NCI-H1092 (cell line): ENCODE measurements at places on chromosomes 16 and 17.

DNA sequence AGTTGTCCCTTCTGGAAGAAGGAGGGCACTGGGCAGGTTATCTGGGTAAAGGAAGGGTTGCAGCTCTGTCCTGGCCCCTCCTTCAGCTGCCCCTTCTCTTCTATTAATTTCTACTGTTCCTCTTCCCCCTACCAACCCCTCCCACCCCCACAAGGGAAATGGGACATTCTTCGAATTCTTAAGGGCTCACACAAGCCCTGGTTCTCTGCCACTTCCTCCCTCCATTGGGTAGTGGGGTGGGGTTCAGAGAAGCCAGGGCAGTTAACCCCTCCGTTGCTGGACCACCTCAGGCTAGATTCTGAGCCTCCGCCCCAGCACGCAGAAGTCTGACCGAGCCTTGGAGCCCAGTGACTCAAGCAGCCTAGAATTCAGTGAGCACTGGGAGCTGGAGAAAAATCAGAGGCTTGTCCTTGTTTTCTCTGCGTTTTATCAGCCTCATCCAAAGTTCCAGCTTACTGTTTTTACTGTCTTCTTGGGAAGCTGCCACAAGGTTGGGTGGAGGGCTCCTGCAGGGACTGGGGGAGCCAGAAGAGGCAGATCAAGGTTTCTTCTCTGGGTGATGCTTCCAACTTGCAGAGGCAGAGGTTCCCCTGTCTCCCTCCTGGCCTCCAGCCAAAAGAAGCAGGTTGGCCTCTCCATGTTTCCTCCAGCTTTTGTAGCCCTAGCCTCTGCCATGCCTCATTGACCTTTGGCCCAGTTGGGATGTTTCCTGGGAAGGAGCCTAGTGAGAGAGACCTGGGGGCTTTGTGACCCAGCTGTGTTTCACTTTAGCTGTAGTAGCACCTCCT, 10.2 kb downstream of the LASP1 start:
- no peak for DNase-seq

- no peak for DNase-seq
Measured at GRCh38 chr16:85759136-85759535, 8.2 kb upstream of the C16orf74 start.

DNA sequence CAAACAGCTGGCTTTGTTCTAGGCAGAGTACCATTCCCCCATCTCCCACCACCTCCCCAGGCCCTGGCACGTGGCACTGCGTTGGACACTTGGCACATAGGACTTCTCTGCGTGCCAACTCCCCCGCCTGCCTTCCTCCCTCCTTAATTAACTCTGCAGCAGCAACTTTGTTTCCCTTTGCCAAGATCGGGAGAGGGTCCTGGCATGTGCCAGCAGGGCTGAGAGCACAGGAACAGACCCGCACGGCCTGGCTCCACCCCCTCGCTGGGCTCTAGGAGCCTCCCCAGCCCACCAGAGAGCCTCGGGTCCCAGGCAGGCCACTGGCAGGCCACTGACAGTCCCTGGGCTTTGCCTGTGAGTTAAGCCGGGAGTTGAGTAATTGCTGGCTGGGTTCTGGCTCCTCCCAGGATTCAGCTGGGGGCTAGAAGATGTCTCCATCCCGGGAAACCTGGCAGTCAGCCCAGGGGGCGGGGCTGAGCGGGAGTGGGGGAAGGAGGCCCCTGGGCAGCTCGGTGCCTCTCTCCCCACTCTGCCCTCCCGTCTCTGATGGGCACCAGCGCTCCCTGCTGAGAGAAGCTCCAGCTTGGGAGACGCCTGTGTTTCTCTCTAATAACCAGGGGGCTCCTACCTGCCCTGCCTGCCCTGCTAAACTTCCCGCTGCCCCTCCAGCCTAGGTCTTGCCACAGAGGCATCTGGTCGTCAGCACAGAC, 224.0 kb upstream of the TNRC6C start:
- DNase-seq, result peak; percentile 93

DNA sequence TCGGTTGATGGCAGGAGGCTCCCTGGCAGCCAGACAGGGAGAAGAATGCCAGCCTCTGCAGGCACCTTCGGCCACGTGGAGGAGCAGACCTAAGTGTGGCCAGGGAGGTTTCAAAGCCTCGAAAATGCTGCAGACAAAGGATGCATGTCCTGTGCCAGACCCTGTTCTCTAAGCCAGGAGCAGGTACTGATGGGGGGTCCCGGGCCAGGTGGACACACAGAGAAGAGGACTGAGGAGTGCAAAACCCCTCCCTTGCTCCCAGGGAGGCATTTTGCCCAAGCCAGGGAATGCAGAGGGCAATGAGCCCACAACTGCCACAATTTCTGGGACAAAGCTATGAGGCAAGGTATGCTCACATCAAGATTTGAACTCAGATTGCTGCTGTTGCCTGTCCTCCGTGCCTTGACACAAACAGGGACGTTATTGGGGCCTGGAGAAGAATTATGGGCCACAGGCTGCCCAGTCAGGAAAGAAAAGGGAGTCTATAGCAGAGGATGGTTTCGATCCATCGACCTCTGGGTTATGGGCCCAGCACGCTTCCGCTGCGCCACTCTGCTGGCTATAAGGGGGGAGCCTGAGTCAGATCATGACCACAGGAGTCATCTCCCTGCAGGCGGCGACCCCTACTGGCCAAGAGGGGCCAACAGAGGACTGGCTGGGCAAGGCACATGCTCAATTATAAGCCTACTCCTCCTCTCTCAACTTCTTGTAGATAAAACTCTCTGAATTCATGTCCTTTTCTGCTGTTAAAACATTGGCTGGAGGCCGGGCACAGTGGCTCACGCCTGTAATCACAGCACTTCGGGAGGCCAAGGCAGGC, 25.1 kb upstream of the FOXK2 start:
- peak; percentile 93 for DNase-seq

DNA sequence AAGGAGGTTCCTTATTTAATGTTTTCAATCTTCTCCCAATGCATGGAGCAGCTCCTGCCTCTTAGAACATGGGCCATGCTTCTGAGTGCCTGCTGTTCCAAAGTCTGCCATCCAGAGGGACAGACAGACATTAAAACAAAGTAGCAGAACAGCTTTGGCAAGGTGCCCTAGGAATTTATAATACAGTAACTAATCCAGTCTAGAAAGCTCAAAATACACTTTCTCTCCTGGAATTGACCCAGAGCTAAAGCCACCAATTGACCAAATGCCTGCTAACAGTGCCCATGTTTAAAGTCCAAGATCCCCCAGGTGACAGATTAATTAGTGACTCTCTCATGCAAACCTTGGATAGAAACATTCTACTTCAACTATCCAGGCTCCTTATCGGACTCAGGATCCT, 11.1 kb upstream of the CHRNE start:
- DNase-seq, result no peak

GRCh38 chr17:50268743-50269275, 5.5 kb upstream of the TMEM92 start:
- no peak for DNase-seq

DNA sequence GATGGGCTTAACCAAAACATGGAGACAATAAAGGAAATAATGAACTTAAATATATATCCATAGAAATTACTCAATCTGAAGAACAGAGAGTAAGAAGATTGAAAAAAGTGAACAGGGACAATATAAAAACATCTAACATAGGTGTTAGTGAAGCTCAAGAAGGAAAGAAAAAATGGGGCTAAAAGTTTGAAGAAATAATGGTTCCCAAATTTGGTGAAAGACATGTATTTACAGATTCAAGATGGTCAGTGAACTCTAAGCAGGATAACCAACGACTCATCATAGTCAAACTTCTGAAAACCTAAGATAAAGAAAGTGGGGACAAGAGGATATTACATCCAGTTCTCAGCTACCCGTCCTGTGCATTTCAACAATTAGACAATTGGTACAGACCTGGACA, 22.6 kb downstream of the SDK2 start:
- DNase-seq, result no peak

GRCh38 chr16:23182679-23183542, at the start of gene SCNN1G:
Gene SCNN1G (plus strand): TSS chr16:23182745. CDS start chr16:23186272, 3,527 bp downstream.
- DNase-seq, result no peak

- DNase-seq, result no peak
Measured at GRCh38 chr17:32515677-32516383, 29.0 kb downstream of the CDK5R1 start.

- DNase-seq, result no peak
Measured at GRCh38 chr17:56974055-56974454, 3.9 kb upstream of the SCPEP1 start.

GRCh38 chr17:63440127-63440769, 5.9 kb downstream of the CYB561 start:
- DNase-seq, result no peak

GRCh38 chr16:88317613-88317965, 65.2 kb upstream of the ZNF469 start:
- no peak for DNase-seq

- no peak for DNase-seq
Measured at GRCh38 chr17:3683054-3683511, 12.9 kb downstream of the P2RX5 start.

- DNase-seq, result no peak
Measured at GRCh38 chr17:47291242-47291873, 32.4 kb upstream of the EFCAB13 start.

DNA sequence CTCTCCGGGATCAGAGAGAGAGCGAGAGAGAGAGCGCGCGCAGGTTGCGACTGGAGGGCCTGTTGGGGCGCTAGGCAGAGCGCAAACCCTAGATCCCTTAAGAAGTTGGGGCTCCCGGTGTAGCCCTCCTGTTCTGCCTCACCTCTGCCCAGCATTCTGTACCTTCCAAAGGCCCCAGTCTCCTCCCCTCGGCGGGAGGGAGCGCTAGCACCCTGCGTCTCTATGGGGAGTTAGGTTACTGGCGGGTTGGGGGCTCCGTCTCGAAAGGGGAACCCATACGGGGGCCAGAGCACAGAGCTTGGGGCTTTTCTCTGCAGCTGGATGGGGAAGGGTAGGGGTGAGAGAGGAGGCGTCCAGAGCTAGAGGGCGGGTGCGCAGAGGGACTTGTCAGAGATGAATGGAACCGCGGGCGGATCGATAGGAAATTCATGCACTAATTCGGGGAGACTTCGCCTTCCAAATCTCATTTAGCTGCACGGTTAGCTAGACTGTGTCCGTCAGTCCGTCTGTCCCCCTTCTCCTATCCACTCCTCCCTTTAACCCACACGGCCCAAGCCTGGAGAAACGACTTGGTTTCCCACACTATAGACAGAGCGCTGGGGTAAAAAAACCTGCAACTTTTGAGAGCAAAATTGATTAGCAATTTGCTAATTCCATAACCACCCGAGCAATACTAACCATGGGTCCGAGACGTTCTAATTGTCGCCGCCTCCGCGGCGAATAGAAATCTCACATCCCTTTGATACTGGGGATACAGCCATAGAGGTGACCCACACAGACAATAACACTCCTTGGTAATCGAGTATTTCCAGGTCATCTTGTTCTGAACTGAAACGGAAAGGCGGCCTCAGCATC, 693 bp upstream of the HOXB4 start:
- DNase-seq, result peak; percentile 58

DNA sequence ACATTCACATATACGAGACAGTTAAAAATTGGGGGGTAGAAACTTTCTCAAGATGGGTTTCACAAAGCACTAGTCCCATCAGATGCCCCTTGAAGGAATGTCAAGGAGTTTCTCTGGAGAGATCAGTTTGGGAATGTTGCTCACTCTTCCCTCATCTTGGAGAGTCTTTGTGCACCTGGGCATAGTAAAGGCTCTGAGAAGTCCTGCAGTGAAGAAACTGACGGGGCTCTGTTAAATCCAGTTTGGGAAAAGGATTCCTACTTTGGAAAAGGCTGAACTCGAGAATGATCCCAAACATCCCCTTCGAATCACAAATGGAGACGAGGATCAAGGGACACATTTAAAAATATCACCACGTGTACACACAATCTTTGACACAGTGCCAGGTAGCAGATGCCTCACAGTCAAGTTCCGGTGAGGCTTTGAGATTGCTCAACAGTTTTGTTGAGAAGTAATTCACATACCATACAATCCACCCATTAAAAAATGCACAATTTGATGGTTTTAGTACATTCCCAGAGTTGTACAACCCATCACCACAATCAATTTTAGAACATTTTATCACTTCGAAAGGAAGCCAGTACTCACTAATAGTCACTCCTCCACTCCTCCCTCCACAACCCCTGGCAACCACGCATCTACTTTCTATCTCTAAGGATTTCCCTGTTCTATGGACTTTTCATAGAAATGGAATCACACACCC, 203.4 kb upstream of the FOXF1 start:
- DNase-seq, result no peak

- peak; percentile 86 for DNase-seq
Measured at GRCh38 chr16:68902003-68902968, 59.0 kb downstream of the TANGO6 start.

GRCh38 chr17:10031606-10032005, 126.5 kb upstream of the RCVRN start:
- DNase-seq, result no peak

DNA sequence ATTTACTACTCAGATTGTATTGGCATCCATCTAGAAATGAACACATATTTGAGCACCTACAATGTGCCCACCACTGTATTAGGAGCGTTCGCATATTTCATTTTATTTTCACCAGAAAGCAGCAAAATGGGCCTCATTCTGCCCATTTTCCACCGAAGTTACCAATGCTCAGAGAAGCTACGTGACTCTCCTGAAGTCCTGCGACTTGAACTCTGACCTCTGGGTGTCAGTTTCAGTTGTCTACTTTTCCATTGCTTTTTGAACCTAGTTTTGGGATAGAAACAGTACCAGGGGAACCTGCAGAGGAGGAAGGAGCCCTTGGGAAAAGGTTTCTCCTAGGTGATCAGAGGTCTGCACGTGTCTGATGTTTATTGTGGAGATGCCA, 139.1 kb upstream of the SDK2 start:
- DNase-seq, result no peak

GRCh38 chr17:48646183-48647102, 20.3 kb upstream of the HOXB9 start:
- no peak for DNase-seq

GRCh38 chr17:9959377-9959981, 54.4 kb upstream of the RCVRN start:
- no peak for DNase-seq

DNA sequence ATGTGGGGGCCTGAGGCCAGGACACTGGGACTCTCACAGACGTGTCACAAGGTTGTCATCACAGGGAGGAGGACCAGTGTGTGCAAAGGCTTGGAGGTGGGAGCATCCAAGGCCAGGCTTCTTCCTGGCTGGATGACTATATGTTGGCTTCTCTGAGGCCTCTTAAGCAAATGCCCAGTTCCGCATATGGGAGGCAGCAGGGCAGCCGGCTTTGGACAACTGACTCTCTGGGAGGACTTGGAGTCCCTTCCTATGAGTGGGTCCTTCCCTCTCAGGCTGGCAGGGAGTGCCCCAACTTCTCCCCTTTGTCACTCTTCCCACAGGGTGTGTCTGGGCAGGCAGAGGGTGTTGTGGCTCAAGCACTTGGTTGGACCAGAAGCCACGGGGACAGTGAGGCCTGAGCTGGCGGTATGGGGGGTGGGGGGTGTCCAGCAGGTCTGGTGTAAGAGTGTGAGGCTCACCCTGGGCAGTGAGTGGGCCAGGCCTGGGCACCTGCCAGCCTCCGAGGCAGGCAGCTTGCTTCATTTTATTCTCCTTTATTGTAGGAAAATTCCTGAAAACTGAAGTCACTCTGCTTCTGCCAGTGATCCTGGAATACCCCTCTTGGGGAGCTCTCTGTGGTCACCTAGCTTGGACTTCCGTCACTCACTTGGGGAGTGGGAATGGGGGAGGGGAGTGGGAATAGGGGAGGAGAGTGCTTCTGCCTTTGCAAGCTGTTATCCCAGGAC, 14.9 kb downstream of the ADGRG1 start:
- no peak for DNase-seq

- DNase-seq, result no peak
Measured at GRCh38 chr17:8916466-8916865, 49.0 kb upstream of the PIK3R6 start.
